T-helper 2 cell treated with Interferon-gamma antibody and Interleukin-4, amounts not matched to agents 5 μg/mL and 100 μg/mL, for 36 hours (primary cell): ENCODE measurements at places on chromosomes 12 and 14.

- H3K36me3 ChIP-seq: no peaks in the 10 kb centered on the region
- no peak overlapping the region for H3K27ac ChIP-seq
- no peaks in the 10 kb centered on the region for H3K4me1 ChIP-seq
- H3K4me3 ChIP-seq: no peak overlapping the region
- DNase-seq: no peak
- no peaks in the 10 kb centered on the region for H3K27me3 ChIP-seq
These were observed 279.4 kb downstream of the FOXN3 start for GRCh38 chr14:89137526-89138163.

- no peak for DNase-seq
- H3K4me3 ChIP-seq: no peak overlapping the region
- no peak overlapping the region for H3K27ac ChIP-seq
- no peaks in the 10 kb centered on the region for H3K4me1 ChIP-seq
- no peaks in the 10 kb centered on the region for H3K36me3 ChIP-seq
- peaks cover 14% of the 10 kb centered on the region for H3K27me3 ChIP-seq
These were observed 26.0 kb downstream of the ASPG start for GRCh38 chr14:104111301-104112112.

DNA sequence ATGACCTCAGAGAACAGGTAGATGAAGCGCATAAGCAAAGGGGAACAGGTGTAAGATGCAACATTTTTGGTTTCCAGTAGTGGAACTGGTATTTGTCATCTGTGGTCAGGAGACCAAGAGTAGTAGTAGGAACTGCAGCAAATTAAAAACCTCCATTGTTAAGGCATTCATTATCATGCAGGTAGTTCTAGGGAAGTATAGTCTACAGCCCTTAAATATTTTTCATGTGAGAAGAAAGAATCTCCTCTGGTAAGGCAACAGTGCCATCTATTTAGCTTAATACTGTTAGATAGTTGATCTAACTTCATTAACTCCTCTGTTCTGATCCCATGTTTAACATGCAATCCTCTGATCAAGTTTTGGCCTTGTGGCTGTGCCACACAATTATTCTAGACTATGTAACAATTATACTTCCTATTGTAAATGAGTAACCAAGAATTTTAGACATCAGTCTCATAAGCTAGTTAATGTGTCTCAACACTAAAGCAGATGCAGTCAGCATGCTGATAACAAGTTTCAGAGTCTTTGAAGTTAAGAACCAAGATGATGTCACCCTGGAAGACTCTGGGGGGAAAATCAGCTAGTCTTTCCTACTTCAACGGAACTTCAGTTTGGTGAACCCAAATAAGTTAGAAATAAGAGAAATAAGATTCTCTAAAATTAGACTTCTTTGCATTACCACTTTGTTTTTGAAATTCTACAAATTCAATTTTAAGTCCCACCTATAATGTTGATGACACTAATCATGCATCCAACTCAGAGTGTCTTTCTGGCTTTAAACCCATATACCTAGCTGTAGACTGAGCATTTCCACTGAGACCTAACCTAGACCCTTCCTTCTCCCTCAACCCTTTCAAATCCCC is 70.9 kb downstream of the STXBP6 start:
- H3K4me1 ChIP-seq: no peaks in the 10 kb centered on the region
- H3K36me3 ChIP-seq: no peaks in the 10 kb centered on the region
- no peak for DNase-seq
- H3K27ac ChIP-seq: no peak overlapping the region

DNA sequence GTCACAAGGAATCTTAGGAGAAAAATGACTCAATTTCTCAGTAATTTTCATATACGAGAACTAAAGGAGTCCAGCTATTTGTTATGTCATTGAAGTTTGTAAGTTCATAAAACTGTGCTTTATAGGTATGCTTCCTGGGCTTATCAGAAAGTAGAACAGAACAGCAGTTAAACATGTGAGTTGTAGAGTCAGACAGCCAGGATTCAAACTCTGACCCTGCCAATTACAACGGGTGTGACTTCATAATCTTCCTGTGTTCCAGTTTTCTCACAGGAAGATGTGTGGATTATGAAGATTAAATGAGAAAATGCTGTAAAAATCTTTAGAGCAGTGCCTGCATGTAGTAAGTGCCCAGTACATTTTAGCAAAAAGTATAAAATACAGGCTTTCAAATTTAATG is 8.9 kb downstream of the TRIM9 start:
- no peak for DNase-seq
- H3K4me3 ChIP-seq: no peak overlapping the region
- H3K27ac ChIP-seq: no peak overlapping the region
- no peaks in the 10 kb centered on the region for H3K36me3 ChIP-seq

DNA sequence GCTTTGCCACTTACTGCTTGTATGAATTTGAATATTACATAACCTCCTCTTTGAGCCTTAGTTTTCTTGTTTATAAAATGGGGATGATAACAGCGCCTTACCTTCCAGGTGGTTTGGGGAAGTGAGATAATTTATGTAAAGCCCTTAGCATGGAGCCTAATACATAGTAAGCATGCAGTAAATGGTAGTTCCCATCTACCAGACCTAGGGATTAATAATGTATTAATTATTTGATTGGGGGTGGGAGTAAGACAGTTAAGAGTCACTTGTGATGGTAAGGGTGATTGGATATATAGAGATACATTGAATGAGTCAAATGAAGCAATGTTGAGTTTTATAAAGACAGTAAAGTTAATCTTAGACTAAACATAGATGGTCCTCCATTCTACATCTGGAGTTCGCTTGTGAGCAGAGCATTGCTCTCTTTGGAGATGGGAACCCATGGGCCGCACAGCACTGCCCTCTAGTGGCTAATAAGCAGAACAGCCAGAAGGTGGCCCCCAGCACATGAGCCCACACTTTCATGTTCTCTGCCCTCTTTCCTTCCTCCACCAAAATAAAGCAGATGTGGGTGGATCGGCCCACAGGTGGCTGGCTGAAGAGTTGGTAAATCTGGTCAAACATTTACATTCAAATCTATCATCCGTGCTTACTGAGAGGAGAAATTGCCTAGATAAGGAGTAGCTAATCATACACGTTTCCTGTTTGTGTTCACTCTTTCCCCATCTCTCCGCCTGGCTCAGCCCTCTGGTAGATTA is 26.5 kb upstream of the TAMALIN start:
- H3K36me3 ChIP-seq: peaks cover 13% of the 10 kb centered on the region
- H3K4me3 ChIP-seq: no peak overlapping the region
- peak; percentile 50 for DNase-seq
